ENCODE measurements at places on chromosomes 16 and 17.

- DNase-seq = peak; percentile 62
Observed at GRCh38 chr17:49557312-49558024, 18.2 kb upstream of the NXPH3 start.

DNA sequence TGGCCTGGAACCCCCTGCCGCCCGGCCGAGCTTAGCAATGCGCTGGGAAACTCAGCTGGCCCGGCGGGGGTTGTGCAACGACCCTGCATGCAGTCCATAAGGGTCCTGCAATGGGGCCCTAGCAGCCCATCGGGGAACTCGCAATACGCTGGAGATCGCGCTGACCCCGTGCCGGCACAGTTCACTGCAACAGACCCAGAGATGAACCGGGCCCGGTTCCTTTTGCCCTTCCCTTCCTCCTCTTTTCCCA is 375 bp downstream of the SLC25A11 start:
- no peak for DNase-seq

DNA sequence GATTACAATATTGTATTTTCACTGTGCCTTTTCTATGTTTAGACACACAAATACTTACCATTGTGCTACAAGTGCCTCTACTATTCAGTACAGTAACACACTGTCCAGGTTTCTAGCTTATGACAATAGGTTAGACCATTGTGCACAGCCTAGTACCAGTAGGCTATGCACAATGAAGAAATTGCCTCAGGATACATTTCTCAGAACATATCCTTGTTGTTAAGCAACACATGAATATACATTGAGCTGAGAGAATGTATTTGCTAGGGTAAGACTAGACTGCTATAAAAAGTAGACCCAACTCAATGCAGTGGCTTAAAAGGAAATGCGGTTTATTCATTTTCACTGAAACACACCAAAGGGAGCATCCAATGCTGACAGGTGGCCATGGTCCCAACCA is 285.1 kb downstream of the HS3ST3A1 start:
- no peak for DNase-seq

- DNase-seq = peak; percentile 13
Observed at GRCh38 chr16:21703589-21704174, 39.9 kb downstream of the OTOA start.

DNA sequence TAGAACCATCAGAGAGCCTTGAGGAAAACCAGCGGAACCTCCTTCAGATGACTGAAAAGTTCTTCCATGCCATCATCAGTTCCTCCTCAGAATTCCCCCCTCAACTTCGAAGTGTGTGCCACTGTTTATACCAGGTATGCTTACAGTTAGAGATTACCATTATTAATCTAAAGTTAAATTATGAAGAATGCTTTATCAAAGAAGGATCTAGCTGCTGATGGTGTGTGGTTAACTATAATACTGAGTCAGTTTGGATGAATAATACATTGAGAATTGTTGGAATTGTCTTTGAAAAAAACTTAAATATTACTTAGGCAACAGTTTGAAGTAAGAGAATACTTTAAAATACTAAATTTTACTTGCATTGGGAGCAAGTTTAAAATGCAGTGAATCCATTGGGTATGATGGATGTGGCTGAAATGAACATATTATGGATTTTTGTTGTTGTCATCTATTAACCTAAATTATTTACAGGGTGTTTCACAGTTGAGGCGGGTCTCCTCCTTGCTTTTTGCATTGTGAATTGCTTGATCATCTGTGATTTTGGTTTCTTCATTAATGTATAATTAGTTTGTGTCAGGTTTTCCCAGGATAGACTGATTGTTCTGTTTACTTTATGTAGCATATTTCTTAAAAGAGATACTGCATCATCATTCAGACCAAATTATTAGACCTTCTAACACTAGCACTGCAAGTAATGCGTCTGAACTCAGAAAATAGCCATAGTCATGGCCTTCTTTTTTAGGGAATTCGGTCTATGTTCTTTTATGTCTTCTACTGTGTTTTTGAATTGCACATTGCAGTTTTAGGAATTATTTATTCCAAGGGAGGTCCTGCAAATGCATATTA is 47.8 kb downstream of the OMG start:
- DNase-seq = no peak

DNA sequence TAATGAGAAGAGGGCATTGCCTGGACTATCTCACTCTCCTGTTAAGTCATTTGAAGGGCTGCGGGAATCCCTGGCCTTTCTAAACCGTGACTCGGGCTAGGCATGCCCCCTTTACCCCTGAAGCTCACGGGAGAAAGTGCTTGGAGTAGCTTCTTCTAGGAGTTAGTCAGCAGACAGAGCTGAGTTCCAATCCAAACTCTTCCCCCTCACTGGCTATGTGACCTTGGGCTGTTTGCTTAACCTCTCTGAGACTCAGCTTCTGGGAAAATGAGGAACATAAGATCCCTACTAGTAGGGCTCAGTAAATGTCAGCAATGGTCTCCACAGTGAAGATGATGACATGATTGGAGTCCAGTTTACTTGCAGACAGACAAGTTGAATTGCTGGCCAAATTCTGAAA is 5.7 kb upstream of the B9D1 start:
- peak; percentile 68 for DNase-seq

All from suppressor macrophage treated with lipopolysaccharide for 4 hours (primary cell).